ENCODE measurements at places on chromosomes 4 and X. TPM values are rescaled to one million over a fixed set of nuclear protein-coding genes. Genes with fewer than 3 reads are reported as not detected.

GRCh38 chr4:4542774-4543485 is 1.1 kb upstream of the STX18 start:
- H3K4me1 ChIP-seq: peaks cover 28% of the 10 kb centered on the region
- H3K27ac ChIP-seq: no peak overlapping the region
- DNase-seq: no peak
- no peaks in the 10 kb centered on the region for H3K27me3 ChIP-seq

DNA sequence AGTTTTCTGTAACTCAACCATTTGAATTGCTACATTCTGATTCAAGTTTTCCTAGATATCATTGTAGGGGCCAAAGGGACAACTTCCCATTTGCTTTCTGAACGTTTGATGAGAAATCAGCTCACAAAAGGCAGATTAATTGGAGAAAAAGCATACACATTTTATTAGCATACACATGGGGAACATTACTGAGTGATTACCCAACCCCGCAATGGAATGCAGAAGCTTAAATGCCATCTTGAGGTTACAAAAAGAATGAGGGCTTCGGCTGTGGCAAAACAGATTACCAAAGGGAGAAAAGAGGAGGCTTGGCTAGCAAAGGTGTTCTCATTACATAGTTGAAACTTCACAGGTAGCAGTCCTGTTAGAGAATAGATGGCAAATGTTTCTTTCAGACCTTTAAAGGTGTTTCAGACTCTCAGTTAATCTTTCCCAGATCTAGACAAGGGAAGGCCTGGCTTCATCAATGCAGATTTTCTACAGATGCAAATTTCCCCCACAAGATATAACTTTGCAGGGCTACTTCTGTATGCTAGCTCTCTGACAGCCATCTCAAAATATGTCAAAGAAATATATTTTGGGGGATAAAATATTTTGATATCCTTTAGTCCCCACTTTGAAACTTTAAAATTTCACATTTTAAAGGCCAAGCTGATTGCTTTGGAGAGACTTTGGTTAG is 26.5 kb upstream of the HERC6 start:
- no peaks in the 10 kb centered on the region for H3K4me1 ChIP-seq
- DNase-seq: no peak
- no peaks in the 10 kb centered on the region for H3K27me3 ChIP-seq
- H3K4me3 ChIP-seq: no peak overlapping the region
- no peaks in the 10 kb centered on the region for H3K36me3 ChIP-seq

DNA sequence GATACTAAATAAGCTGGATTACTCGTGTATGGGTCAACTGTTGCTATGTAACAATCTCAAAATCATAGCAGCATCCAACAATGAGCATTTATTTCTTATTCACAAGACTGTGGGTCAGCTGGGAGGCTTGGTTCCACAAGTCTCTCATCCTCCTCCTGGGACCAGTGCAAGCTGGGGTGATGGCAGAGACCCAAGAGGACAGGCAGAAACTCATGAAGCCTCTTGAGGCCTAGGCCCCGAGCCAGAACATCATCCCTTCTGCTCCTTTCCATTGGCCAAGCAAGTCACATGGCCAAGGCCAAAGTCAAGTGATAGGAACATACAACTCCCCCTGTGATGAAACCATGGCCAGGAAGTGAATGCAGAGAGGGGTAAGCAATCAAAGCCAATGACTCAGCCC is 422.1 kb downstream of the BCOR start:
- DNase-seq: peak; percentile 41
- no peak overlapping the region for H3K4me3 ChIP-seq
- no peak overlapping the region for H3K27ac ChIP-seq
- no peaks in the 10 kb centered on the region for H3K36me3 ChIP-seq
- H3K4me1 ChIP-seq: no peaks in the 10 kb centered on the region
- H3K27me3 ChIP-seq: no peaks in the 10 kb centered on the region

- H3K4me3 ChIP-seq: no peak overlapping the region
- H3K27ac ChIP-seq: no peak overlapping the region
- H3K4me1 ChIP-seq: no peaks in the 10 kb centered on the region
- H3K36me3 ChIP-seq: no peaks in the 10 kb centered on the region
Measured at GRCh38 chr4:111506706-111507105, 638.5 kb upstream of the FAM241A start.

GRCh38 chr4:88908521-88908920 is 148.5 kb downstream of the FAM13A start:
- H3K27me3 ChIP-seq: no peaks in the 10 kb centered on the region
- no peak overlapping the region for H3K4me3 ChIP-seq
- H3K36me3 ChIP-seq: peaks cover 2% of the 10 kb centered on the region
- DNase-seq: no peak
- H3K4me1 ChIP-seq: peaks cover 14% of the 10 kb centered on the region
- H3K27ac ChIP-seq: no peak overlapping the region

DNA sequence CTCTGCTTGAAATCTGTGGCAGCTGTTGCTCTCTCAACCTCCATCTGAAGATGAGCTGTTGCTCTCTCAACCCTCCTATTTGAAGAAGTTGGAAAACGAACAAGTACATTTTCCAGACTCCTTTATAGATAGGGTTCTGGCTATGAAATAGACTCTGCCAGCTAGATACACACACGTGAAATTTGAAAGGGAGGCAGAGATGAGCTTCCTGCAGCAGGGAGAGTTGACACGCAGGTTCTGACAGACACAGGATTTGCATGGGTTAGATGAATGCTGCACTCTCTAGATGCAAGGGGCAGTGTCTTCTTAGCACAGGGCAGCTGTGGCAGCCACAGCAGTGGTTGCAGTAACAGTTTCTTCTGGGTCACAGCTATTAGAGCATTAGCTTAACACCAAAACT is 8.0 kb upstream of the PYURF start:
- no peak for DNase-seq
- no peaks in the 10 kb centered on the region for H3K4me1 ChIP-seq
- no peaks in the 10 kb centered on the region for H3K27me3 ChIP-seq

DNA sequence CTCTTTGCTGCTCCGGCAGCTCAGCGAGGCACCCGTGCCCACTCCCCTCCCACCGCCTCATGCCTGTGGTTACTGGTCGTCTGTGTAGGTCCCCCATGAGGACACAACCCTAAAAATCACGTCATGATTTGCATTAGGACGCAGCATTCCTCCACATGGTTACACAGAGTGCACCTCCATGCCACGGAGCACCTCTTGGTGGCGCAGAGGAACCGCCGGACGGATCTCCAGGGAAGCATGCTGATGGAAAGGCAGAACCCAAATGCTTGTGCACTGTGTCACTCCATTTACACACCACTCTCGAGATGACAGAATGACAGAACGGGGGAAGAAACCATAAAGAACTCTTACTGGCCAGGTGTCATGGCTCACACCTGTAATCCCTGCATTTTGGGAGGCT is 22.4 kb downstream of the FAM53A start:
- H3K4me1 ChIP-seq: no peaks in the 10 kb centered on the region
- no peak overlapping the region for H3K4me3 ChIP-seq
- H3K27me3 ChIP-seq: no peaks in the 10 kb centered on the region
- H3K36me3 ChIP-seq: no peaks in the 10 kb centered on the region
- no peak for DNase-seq

GRCh38 chr4:145871209-145871608 is 67.4 kb downstream of the ZNF827 start:
- H3K27ac ChIP-seq: no peak overlapping the region
- no peaks in the 10 kb centered on the region for H3K4me1 ChIP-seq
- H3K4me3 ChIP-seq: no peak overlapping the region
- no peaks in the 10 kb centered on the region for H3K36me3 ChIP-seq
- no peaks in the 10 kb centered on the region for H3K27me3 ChIP-seq

DNA sequence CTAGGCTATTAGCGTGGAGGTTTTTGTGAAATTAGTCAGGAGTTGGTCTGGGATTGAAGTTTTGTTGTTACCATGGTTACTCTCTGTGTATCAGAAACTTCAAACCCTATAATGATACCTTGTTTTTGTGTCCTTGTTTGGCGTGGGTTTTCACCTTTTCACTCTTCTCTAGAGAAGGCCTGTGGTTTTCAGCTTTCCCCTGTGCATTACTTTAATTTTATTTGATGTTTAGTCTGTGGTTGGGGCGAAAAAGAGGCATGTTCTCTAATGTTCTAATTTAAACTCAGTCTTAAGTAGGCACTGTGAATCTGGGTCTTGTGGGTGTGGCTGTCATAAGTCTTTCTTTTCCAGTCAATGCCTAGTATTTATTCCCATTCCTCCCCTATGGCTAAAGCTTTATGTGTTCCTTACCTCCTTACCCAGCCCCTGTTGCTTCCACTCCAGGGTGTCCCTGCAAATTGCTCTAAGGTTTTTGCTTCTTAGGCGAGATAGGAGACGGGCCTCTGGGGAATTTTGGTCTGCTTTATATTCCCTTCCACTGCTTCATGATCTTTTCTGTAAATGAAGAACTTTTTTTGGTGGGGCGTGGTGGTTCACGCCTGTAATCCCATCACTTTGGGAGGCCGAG is 326.3 kb upstream of the ZCCHC13 start:
- no peak overlapping the region for H3K4me3 ChIP-seq
- no peaks in the 10 kb centered on the region for H3K36me3 ChIP-seq
- DNase-seq: no peak
- no peaks in the 10 kb centered on the region for H3K27me3 ChIP-seq
- H3K4me1 ChIP-seq: no peaks in the 10 kb centered on the region

DNA sequence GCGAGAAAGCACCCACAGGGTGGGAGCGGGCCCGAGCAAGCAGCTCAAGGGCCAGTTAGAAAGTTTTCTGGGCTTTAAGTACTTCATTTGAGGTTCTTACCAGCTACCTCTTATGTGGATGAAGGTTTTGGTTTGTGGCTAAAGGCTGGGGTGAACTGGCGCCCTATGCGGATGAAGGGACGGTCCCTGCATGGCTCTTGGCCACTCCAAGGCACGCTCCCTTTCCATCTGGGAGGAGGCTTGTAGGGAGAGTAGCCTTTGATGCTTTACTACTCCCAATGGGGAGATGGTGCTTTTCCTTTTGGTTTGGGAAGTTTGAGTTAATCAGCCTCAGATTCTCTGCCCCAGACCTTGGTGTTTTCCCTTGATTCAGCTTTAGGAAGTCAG is 17.7 kb downstream of the MRFAP1 start:
- H3K4me3 ChIP-seq: no peak overlapping the region
- H3K4me1 ChIP-seq: peaks cover 10% of the 10 kb centered on the region
- H3K27ac ChIP-seq: no peak overlapping the region
- no peaks in the 10 kb centered on the region for H3K36me3 ChIP-seq

- H3K36me3 ChIP-seq: no peaks in the 10 kb centered on the region
- H3K27ac ChIP-seq: no peak overlapping the region
- no peak for DNase-seq
- no peak overlapping the region for H3K4me3 ChIP-seq
- no peaks in the 10 kb centered on the region for H3K4me1 ChIP-seq
Measured at GRCh38 chr4:155468282-155468681, 91.5 kb upstream of the MAP9 start.

- no peaks in the 10 kb centered on the region for H3K4me1 ChIP-seq
Measured at GRCh38 chrX:95903490-95903889, 781.2 kb upstream of the DIAPH2 start.

GRCh38 chr4:86280246-86280645 is 79.6 kb downstream of the MAPK10 start:
- H3K27ac ChIP-seq: no peak overlapping the region
- H3K4me1 ChIP-seq: no peaks in the 10 kb centered on the region

GRCh38 chr4:76589872-76590797 is 155.1 kb downstream of the SHROOM3 start:
- DNase-seq: peak; percentile 47
- H3K27me3 ChIP-seq: no peaks in the 10 kb centered on the region
- H3K4me3 ChIP-seq: no peak overlapping the region
- no peaks in the 10 kb centered on the region for H3K36me3 ChIP-seq
- H3K27ac ChIP-seq: peak overlapping the region; percentile 81

- H3K4me3 ChIP-seq: no peak overlapping the region
- peaks cover 8% of the 10 kb centered on the region for H3K4me1 ChIP-seq
- H3K27me3 ChIP-seq: no peaks in the 10 kb centered on the region
- no peaks in the 10 kb centered on the region for H3K36me3 ChIP-seq
Measured at GRCh38 chrX:56797574-56798338, 68.7 kb downstream of the NBDY start.

DNA sequence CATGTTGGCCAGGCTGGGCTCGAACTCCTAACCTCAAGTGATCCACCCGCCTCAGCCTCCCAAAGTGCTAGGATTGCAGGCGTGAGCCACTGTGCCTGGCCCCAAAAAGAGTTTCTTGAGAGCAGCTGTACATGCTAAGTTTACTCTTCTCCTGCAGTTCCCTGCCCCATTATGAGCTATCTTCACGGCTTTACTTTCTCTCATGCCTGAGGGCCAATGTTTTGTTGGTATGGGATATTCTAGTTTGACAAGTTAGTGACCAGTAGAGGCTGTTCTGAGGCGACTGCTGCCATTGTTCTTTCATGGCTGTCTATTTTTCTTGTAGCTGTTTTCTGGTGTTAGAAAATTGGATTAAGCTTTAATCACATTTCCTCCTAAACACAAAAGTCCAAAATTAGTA is 78.0 kb upstream of the STX18 start:
- no peak overlapping the region for H3K27ac ChIP-seq
- no peak overlapping the region for H3K4me3 ChIP-seq
- H3K27me3 ChIP-seq: no peaks in the 10 kb centered on the region
- no peaks in the 10 kb centered on the region for H3K36me3 ChIP-seq

GRCh38 chrX:129461801-129462456 is 61.4 kb downstream of the SMARCA1 start:
- H3K36me3 ChIP-seq: no peaks in the 10 kb centered on the region
- H3K4me3 ChIP-seq: no peak overlapping the region
- DNase-seq: no peak
- no peaks in the 10 kb centered on the region for H3K4me1 ChIP-seq

- H3K27me3 ChIP-seq: no peaks in the 10 kb centered on the region
- no peaks in the 10 kb centered on the region for H3K4me1 ChIP-seq
- H3K27ac ChIP-seq: no peak overlapping the region
- DNase-seq: no peak
Measured at GRCh38 chr4:59540311-59540710, 1659.8 kb upstream of the ADGRL3 start.

- H3K4me1 ChIP-seq: no peaks in the 10 kb centered on the region
- no peak overlapping the region for H3K27ac ChIP-seq
- DNase-seq: no peak
- H3K27me3 ChIP-seq: no peaks in the 10 kb centered on the region
Measured at GRCh38 chr4:105246712-105247111, 100.0 kb downstream of the TET2 start.

DNA sequence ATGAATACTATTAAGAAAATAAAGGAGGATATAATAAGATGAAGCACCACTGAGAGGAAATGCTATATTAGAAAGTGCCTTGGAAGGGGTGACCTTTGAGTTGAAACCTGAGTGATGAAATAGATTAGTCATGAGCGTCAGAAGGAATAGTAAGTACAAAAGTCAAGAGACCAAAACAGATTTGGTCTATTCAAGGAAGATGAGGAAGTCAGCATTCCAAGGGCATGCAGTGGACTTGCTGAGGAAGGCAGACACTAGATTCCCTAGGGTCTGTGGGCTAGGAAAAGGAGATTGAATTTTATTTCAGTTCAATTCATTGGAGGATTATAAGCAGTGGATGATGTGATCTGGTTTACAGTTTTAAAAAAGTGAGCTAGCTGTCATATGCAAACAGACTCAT is 73.0 kb upstream of the WDFY3 start:
- H3K27ac ChIP-seq: no peak overlapping the region
- H3K4me1 ChIP-seq: no peaks in the 10 kb centered on the region
- no peaks in the 10 kb centered on the region for H3K36me3 ChIP-seq
- H3K4me3 ChIP-seq: no peak overlapping the region

The TRPC5OS gene
- not detected for total RNA-seq

The RNF150 gene
- total RNA-seq: 4.6 TPM

The SERTM2 gene
- total RNA-seq: not detected

The ASB11 gene
- total RNA-seq: 0.52 TPM

The MAGEC3 gene
- not detected for total RNA-seq

The TMPRSS11B gene
- not detected for total RNA-seq

The FAM53A gene
- 2.3 TPM for total RNA-seq

The KLB gene
- 2.1 TPM for total RNA-seq

The SPACA5 gene
- not detected for total RNA-seq

The UGT8 gene
- 8.9 TPM for total RNA-seq

The EGFL6 gene
- total RNA-seq: not detected

The CPZ gene
- 0.78 TPM for total RNA-seq

The AMBN gene
- total RNA-seq: not detected

The NUDT11 gene
- 2.1 TPM for total RNA-seq

The IL21 gene
- total RNA-seq: not detected

The ZNF630 gene
- 0.33 TPM for total RNA-seq

Data from body of pancreas (tissue), 4 donors.